ENCODE measurements at places on chromosomes 5 and 9.
A peak's percentile ranks its signal among the peaks of the same experiment; 100 is the strongest.

DNA sequence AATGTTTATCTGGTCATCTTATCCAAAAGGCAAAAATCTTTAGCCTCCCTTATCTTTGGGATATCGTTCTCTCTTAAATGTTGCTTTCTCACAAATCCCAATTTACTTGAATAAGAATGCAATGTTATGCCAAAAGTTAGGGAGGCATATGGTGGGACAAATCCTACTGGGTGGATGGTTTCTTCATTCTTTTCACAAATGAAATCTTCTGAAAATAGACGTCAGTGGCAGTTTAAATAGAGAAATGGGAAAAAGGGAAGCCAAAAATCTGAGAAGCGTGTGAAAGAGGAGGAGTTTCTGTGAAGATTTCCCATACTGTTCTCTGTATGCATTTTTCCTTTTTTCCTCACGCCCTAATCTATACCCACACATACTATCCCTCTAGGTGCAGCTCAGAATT lies 2.5 kb upstream of the PCDHAC1 start:
- no peak for DNase-seq

- DNase-seq = no peak
Measured at GRCh38 chr9:36153746-36154145, 15.4 kb upstream of the CCIN start.

GRCh38 chr5:76765249-76765648 lies 49.3 kb downstream of the F2R start:
- DNase-seq = no peak

DNA sequence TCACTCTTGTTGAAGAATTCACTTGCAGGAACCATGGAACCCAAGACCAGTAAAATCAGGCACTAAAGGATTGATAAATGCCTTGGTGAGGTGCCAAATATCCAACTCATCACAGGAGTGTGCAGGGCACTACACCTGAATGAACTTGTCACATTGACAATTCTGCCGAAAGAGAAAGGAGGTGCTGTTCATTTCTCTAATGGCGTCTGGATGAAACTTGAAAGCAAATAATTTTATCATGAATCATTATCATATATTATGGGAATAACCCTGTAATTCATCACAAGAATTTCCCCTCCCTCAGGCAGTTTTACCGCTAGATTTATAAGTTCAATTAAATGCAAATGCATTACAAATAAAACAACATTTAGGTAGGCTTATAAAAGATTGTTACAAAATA lies 360.0 kb downstream of the GLIS3 start:
- DNase-seq = no peak

GRCh38 chr5:143309661-143310431 lies 93.6 kb downstream of the NR3C1 start:
- no peak for DNase-seq

DNA sequence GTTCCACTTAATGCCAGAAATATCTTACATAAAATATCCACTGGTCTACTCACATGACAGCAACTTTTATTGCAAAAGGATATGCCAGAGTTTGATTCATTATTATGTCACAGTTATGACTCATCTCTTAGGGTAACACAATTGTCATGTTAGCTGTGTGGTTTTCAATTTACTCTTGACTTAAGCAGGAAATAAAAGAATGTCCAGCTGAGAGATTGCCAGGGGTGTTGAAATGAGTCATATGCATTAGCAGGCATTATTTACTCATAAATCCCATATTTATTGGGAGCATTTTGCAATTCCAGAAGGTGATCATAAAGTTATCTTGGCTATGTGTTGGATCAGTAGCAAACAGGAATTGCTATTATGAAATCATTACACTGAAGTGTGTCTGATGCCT lies 1164.6 kb upstream of the CDH18 start:
- DNase-seq = no peak

DNA sequence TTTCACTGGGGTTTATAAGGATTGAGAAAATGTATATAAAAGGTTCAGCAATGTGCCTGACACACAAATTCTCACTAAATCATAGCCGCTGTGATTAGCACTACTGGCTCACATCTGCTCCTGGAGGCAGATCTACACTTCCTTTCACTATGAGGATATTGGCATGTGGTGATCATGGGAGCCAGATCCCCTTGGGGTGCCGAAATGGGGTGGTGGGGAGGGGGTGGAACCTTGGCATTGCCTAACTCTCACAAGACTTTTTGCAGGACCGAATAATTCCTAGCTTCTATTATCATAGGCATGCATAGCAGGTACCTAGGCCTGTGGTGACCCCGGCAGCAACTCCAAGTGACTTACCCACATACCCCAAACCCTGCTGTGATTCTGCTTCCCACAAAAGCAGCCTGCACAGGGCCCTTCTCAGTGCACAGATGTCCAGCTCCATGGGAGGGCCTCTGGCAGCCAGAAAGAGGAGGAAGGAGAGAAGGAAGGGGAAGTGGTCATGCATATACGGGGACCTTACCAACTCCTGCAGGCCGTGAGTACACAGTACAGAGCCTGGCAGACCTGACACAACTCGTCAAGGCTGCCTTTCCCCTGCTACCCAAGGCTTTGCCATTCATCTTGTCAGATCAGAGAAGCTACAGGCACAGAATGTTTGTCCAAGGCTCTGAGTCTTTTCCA lies 61.3 kb upstream of the IQGAP2 start:
- DNase-seq = no peak

GRCh38 chr5:149584121-149584520 lies 2.8 kb downstream of the ARHGEF37 start:
- DNase-seq = no peak

DNA sequence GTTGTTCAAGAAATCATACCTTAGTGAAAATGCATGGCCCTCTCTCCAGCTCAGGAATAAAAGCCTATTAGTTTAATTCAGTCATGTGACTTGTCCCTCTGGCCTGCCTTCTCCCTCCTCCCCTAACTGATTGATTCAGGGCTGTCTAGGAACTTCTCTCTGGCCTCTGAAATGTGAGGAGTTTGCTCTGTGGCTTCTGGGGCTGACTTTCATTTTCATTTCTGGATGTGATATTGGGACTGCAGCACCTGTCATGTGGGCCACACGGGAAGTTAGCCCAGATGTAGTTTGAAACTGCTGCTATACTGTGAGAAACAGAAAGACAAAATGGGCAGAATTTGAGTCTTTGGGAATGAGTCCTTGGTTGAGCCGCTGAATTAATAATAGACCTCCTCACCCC lies 44.8 kb downstream of the PARP8 start:
- peak; percentile 59 for DNase-seq

DNA sequence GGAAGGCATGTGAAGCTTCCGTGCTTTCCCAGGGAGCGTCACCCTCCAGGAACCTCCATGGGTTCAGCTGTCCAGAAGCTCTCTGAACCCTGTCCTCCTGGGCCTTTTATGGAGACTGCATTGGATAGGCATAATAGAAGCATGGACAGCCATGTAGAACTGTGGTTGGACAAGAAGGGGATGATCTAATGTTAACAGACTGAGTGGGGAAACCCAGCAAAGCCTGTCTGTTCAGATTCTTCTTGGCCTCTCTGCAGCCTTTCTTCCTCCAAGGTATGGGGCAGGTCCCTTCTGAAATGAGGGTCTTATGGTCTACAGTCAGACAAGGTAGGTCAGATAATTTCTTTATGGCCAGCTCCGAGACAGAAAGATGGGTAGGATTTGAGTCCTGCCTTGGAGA lies 59.1 kb upstream of the CTNNA1 start:
- DNase-seq = no peak

DNA sequence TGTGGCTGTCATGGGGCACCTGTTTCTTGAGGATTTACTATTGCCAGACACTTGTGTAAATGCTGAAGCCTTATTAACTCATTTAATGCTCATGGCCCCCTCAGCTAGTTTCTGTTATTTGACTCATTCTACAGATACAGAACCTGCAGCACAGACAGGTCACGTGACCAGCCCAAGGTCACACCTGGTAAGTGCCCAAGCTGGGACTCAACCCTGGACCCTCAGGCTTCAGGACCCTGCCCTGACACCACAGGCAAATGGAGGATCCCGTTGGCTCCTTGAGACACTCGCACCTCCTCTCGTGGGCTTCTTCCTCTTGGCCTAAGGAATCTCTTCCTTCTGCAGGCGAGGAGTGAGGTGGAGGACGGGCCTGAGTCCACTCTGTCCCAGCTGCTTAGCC lies 10.6 kb upstream of the NEURL1B start:
- no peak for DNase-seq

- no peak for DNase-seq
Measured at GRCh38 chr5:133602835-133603380, 9.4 kb downstream of the FSTL4 start.

- DNase-seq = no peak
Measured at GRCh38 chr5:103442750-103443149, 119.8 kb downstream of the NUDT12 start.

DNA sequence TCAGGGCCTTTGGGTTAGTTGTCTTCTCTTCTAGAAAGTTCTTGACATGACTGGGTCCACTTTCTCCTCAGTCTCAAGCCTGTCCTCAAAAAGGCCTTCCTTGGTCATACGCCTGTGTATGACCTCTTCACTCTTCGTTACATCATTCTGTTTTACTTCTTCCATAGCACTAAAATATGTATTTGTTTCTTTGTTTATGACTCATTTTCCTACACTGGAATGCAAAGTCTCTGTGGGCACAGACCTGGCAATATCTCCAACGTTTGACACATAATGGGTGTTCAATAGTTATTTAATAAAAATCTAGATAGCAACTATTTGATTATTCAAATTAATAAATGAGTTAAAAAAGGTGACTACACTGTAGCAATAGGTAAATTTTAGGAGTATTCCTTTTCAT lies 85.1 kb downstream of the YIPF5 start:
- no peak for DNase-seq

GRCh38 chr5:33270671-33271070 lies 170.1 kb upstream of the TARS1 start:
- DNase-seq = no peak

DNA sequence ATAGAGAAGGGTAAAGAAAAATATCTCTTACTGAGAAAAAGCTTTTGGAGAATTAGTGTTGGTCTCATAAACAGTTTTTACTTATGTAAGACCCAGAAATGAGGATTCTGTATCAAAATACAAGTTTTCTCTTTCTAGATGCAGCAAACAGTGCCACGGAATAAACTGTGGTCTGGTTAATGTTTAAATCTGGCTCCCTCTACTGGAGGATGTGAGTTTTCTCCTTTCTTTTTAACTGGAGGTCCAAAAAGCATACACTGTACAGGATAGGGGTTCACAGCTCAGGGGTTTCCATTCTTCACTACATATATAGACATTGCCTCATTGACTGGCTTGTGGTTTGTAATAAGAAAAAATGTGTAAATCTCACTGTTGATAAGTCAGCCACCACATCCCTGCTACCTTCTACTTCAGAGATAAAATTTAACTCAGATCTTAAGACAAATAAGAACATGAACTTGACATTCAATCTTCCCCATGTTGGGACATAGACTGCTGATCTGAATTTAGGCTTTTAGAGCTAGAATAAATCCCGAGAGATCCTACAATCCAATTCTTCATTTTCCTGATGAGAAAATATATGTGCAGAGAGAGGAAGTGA lies 98.9 kb downstream of the CFAP95 start:
- no peak for DNase-seq

DNA sequence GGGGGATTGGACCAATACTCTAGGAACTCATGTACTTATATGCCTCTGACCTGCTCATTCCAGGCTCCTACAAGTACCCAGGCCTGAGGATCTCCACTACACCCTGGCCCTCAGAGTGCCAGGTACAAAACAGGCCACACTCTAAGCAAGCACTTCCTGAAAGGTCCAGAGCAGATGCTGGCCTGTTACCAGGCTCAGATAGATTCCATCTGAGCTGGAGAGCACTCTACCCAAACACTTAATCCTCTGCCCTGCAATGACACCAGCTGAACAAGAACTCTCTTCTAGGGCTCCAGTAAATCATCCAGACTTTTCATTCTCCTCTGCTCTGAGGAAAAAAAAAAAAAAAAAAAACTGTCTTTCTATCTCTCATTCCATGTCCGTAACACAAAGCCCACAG lies 2.9 kb downstream of the P4HA2 start:
- DNase-seq = no peak

GRCh38 chr5:164332349-164333196 lies 827.2 kb downstream of the MAT2B start:
- DNase-seq = no peak

DNA sequence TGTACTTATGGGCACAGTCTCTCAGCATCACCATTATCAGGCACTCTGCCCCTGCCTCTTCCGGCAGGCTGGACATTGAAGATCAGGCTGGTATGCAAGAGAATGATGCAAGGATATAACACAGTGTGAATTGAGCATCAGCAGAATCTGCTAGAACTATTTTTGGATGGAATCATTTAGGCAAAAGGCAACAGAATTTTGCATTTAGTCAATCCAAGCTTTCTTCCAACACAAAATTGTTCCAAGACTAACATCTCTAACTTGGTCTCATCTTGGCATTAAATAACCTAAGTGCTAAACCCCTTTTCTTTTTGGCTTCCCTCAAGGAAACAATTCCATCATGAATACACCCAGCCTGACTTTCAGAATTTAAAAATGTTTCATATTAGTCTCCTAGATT lies 339.9 kb downstream of the PRELID2 start:
- DNase-seq = no peak

DNA sequence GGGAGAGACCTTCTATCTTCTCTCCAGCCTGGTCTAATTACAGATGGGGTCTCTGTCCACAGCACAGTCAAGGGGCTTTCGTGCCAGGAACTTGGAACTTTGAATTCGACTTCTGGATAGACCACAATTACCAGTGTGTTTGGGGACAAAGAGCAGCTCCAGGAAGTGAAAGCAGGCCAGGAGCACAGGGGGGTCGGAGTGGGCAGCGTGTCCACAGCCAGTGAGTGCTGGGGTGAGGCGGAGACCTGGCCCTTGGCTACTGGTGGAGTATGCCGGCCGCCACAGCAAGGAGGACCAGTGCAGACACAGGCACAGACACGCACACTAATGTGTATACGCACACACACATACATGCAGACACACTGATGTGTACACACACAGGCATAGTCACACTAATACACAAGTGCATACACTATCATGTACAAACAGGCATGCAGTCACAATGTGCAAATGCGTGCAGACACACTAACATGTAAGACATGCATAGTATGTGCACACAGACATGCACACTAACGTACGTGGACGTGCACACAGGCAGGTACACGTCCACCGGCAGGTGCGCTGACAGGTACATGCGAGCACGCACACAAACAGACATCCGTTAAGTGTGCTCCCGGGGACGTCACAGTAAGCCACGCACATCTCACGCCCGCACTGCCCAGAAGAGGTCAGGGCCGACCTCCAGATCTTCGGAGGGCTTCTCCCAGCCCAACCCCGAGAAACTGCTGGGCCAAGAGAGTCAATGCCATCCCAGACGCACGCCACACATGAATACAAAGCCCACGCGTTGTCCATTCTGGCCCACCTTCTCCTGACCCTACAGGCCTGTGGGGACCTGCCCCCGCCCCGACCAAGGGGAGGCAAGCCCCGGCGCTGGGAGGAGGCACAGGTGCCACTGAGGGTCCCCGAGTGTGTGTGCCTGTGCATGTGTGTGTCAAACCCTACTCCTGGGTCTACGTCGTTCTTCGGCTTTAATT lies 46.5 kb downstream of the NKD2 start:
- no peak for DNase-seq
